Left ventricle myocardium superior (tissue), 1 donor: ENCODE measurements at places on chromosomes 16 and 17. TPM values are rescaled to one million over a fixed set of nuclear protein-coding genes. Genes with fewer than 3 reads are reported as not detected.

G6PC1 gene
- not detected for total RNA-seq

HSD17B1 gene
- total RNA-seq: 1.4 TPM

SCNN1B gene
- total RNA-seq: 1.4 TPM

PEMT gene
- 17.9 TPM for total RNA-seq

- no peak for DNase-seq
Measured at GRCh38 chr16:80323187-80323807, 217.5 kb upstream of the DYNLRB2 start.

GRCh38 chr16:71373073-71373472, 14.6 kb downstream of the CALB2 start:
- DNase-seq: no peak

- DNase-seq: no peak
Measured at GRCh38 chr17:41865596-41865893, 322 bp upstream of the KLHL11 start.

DNA sequence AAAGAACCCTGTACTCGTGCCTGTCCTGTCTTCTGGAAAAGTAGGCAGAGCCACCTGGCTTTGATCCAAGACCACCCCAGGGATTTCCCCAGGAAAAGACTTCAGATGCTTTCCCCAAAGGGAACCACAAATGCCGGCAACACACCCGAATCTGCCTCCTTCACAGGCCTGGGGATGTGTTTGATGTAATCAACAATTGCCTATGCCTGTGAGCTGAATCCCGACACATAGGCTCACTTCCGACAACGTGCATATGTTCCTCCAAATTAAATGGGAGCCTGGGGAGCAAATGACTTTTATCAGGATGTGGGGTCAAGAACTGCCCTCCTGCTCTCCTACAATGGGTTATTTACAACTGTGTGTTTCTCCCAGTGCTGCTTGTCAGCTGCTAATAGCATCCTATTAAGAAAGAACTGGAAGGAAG, 535.2 kb upstream of the CDH11 start:
- DNase-seq: no peak

DNA sequence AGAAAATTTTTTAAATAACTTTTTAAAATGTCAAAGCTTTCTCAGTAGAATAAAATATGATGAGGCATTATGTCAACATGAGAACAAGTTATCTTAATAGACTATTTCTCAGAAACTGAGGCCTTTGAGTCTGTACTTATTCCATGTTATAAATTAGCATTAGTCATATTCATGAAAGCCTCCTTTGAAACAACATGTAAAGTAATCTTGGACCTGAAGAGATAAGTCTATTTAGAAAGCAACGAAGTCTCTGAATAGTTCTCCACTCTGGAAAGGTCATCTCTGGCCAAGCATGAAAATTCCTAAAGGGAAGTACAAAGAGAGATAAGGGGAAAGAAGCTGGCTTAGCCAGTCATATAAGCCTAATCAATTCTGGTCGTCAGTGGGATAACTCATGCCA, 150.8 kb downstream of the CYB561 start:
- no peak for DNase-seq

- peak; percentile 35 for DNase-seq
Measured at GRCh38 chr16:74740795-74741304, 33.8 kb downstream of the FA2H start.

DNA sequence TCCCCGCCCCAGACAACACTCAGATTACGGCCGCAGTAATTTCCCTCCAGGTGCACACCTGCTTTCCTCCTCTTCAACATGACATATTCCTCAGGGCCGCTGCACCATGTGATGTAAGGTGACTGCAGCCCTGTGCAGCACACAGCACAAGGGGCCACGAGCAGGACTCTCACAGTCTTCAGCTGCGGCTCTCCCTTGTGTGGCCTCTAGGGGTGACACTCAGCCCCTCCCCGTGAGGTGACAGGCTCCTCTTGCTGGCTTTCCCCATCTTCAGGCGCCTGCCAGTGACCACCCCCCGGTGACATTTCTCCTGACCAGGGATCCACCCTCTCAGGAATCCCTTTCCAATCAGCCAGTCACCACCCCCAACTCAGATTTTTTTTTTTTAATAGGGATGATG, 31.3 kb upstream of the ABCC3 start:
- DNase-seq: no peak

- no peak for DNase-seq
Measured at GRCh38 chr17:41417127-41417526, 7.3 kb downstream of the KRT37 start.

DNA sequence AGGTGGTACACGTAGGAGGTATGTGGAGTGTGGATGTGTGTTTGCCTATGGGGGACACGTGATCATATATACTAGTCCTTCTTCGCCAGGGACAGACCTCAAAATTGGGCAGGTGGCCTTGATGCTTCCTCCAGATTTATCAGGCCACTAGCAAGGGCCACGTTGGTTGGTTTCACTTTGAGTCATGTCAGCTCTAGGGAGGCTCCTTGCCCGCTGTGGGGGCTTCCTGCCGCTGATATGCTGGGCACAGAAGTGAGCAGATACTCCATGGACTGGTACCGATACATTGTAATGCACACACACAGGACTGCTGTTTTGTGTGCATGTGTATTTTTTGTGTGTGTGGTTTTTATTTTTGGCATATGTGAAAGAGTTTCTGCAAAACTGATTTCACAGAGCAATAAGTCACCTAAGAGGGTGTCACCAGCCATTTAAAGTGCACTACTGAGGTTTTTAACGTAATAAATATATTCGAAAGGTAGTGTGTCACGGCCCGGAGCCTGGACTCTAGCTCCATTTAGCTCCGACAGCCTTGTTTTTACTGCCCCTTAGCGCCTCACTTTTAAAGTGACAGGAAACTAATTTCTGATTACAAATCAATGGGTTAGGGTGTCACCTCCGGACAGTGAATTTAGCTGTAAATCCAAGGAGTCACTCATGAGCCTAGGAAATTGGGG, 605.5 kb upstream of the SALL1 start:
- no peak for DNase-seq

DNA sequence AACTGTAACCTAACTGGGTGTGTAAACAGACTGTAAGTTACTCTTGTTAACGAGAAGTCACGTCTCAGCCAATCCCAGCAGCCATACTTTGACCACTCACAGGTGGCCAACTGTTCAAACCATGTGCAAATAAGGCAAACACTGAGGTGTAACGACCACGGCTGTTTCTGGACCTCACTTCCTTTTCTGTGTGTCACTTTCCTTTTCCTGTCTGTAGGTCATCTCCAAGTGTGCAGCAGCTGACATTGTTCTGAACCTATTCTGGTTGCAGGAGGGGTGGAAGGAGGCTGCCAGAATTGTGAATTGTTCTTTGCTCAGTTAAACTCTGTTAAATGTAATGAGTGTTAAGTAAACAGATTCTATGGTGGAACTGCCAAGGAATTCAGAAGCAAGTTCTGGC, 627.4 kb downstream of the KCNJ2 start:
- DNase-seq: no peak

GRCh38 chr16:73152386-73153125, 104.6 kb upstream of the ZFHX3 start:
- no peak for DNase-seq

DNA sequence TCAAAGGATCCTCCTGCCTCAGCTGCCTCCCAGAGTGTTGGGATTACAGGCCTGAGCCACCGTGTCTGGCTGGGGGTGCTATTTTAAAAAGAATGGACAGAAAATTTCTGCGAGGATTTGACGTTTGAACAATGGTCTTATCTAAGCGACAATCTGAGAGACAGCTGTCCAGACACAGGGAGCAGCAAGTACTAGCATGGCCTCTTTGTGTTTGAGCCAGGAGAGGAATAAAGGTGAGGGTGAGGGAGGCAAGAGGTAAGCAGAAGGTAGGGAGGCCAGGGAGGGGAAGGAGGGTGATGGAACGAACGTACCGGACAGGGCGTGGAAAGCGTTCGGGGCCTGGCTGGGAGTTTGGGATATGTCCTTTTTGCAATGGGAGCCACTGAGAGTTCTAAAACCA, 59.2 kb downstream of the PITPNC1 start:
- DNase-seq: no peak

DNA sequence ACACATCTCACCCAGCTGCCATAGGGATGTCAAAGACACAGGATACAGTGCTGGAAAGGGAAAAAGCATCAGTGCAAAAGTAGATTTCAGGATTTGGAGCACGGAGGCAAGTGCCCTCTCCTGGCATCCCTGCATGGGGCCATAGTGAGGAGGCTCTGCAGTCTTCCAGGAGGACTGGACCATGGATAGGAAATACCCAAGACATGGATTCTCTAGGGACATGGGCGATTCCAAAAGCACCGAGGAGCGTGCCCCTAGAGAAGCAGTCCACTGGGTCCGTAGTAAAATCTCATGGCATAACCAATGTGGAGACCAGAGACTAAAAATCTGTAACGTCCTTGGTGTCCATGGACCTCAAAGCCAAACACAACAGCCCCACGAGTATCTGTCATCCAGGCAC, 818.2 kb downstream of the KCNJ18 start:
- no peak for DNase-seq

DNA sequence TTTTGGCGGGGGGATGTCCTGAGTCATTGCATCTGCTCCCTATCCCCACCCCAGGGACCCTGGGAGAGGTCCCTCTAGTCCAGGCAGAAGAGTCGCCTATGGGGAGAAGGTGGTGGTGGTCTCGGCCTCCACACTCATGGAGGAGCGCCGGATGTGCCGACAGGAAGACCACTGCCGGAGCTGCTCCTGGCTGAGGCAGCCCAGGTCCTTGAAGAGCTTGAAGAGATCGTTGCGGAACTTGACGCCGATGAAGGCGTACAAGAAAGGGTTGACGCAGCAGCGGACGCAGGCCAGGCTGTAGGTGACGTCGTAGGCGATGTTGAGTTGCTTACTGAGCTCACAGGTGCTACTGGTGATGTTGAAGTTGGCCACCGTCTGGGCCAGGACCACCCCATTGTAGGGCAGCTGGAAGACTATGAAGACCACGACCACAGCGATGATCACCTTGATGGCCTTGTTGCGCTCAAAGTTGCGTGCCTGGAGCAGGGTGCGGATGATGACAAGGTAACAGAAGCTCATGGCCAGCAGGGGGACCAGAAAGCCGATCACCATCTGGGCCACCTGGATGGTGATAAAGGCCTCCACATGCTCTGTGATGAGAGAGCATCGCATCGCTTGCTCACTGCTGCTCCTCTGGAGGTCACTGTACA, 10.5 kb downstream of the CCR7 start:
- DNase-seq: no peak

DNA sequence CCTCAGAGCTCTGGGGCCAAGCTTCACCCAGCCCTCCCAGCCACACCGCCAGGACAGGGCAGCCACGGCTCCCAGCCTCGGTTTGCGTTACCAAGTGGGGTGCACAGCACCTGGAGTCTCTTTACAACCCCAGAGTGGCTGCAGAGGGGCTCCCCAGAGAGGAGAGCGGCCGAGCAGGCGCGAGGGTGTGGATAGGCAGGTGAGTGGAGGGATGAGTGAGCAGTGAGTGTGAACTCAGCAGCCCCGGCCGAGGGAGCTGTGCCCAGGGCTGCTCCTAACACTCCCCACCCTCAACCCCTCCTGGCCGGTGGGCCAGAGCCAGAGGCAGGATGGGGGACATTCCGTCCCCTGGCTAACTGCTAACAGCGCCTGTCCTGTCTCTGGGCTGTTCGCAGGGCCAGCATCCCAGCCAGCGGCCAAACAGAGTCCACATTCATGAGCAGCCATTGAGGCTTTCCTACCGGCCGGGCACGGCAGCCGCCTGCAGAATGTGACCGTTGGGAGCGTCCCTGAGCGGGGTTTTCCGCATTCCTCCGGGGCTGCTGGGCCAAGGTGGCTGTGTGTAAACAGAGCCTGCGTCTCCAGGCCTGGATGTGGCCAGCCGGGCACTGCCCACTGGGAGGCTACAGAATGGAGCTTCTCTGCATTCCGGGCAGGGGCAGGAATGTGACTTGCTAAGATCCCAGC, 5.3 kb downstream of the ZNF469 start:
- peak; percentile 64 for DNase-seq

GRCh38 chr17:77842528-77843147, 115.9 kb upstream of the TNRC6C start:
- peak; percentile 10 for DNase-seq

GRCh38 chr16:3498988-3499387, 1.8 kb upstream of the CLUAP1 start:
- no peak for DNase-seq

DNA sequence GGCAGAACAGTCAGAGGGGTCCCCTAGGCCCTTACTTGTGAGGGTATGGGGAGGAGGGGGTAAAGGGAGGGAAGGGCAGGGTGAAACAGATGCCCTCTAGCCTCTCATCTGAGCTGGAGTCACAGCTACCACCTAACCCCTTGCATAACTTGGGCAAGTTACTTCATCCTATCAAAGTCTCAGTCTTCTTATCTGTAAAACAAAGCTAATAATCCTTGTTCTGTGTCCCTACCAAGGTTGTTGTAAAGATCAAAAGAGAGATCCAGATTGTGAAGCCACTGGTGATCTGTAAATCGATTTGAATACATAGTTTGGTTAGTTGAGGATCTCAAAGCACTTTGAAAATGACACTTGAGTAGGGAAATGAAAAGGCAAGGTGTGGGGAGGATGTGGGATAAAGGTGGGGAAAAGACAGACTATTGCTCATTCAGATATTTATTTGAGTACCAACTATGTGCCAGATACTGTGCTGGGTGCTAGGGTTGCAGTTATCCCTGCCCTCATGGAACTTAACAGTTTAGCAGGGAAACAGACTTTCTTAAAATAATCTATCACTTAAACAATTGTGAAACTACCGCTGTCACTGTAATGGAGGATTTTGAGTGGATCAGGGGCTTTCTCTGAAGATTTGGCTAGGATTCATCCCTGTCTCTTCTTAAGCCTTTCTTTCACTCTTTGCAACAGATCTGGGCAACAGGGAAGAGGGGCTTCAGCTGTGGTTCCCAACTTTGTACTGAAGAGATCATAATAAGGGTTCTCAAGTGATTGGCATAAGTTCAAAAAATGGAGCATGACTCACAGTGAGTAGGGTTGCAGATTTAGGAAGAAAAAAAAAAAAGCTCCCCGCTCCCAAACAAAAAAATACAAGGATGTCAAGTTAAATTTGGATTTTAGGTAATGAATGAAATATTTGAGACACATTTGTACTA, 3.0 kb downstream of the HEATR9 start:
- no peak for DNase-seq

- DNase-seq: no peak
Measured at GRCh38 chr16:4918781-4919251, 18.1 kb downstream of the PPL start.

DNA sequence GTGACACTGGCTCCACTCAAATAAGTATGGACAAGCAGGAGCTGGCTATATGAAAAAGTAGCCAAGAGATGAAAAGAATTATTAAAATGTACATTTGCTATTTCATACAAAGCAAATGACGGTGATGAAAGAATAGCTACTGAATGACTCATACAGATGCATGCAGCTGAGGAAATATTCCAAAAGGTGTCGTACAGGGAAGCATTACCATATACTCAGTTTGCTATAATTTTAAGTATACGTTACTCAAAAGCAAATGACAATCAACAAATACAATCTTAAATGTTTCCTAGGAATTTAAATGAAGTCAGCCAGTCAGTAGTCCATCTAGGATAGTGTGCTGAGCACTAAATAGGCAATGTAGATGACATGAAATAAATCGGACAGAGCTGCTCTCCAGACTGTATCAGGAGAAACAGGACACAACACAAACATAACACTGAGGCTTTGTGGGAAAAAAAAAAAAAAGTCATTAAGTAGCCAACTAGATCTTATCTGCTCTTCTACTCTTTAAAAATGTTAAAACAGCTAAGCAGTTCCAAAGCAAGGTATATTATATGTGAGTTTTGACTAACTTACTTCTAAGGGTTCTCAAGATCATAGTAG, 65.0 kb downstream of the NCOR1 start:
- DNase-seq: no peak
